ENCODE measurements at places on chromosomes 1 and 21. TPM values are rescaled to one million over a fixed set of nuclear protein-coding genes. Genes with fewer than 3 reads are reported as not detected.

The KCNJ15 gene
- polyA plus RNA-seq, result 45.7 TPM

The JAM2 gene
- polyA plus RNA-seq, result 8.5 TPM

GRCh38 chr1:1173061-1173792 is 453 bp upstream of the TTLL10 start:
- no peak overlapping the region for H3K27ac ChIP-seq
- no peaks in the 10 kb centered on the region for H3K36me3 ChIP-seq
- H3K4me3 ChIP-seq, result no peak overlapping the region
- DNase-seq, result peak; percentile 11
- H3K27me3 ChIP-seq, result no peaks in the 10 kb centered on the region
- H3K4me1 ChIP-seq, result no peaks in the 10 kb centered on the region

The RPRD2 gene
- polyA plus RNA-seq, result 5.2 TPM

- no peak for DNase-seq
- no peak overlapping the region for H3K27ac ChIP-seq
- no peaks in the 10 kb centered on the region for H3K27me3 ChIP-seq
- no peaks in the 10 kb centered on the region for H3K36me3 ChIP-seq
These were observed 69.2 kb upstream of the KIF26B start for GRCh38 chr1:245085508-245086095.

DNA sequence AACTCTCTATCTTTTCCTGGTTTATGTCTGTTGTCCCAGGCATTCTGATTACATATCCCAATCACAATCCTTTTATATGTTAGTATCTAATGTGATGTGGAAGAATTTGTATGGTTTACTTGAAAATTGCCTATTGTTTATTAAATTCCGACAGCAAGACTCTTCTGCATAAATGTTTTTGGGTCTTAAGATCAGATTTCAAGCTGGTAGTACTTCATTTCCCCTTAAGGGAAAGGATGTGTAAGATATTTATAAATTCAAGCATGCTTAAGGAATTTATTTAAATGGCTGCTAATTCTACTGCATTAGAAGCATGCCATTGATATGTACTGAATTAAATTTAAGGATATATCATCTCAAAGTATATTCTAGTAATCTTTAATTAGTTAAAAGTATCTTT is 20.4 kb upstream of the GPR88 start:
- no peaks in the 10 kb centered on the region for H3K27me3 ChIP-seq
- no peak overlapping the region for H3K4me3 ChIP-seq
- no peak overlapping the region for H3K27ac ChIP-seq
- no peaks in the 10 kb centered on the region for H3K36me3 ChIP-seq
- DNase-seq, result no peak
- no peaks in the 10 kb centered on the region for H3K4me1 ChIP-seq

DNA sequence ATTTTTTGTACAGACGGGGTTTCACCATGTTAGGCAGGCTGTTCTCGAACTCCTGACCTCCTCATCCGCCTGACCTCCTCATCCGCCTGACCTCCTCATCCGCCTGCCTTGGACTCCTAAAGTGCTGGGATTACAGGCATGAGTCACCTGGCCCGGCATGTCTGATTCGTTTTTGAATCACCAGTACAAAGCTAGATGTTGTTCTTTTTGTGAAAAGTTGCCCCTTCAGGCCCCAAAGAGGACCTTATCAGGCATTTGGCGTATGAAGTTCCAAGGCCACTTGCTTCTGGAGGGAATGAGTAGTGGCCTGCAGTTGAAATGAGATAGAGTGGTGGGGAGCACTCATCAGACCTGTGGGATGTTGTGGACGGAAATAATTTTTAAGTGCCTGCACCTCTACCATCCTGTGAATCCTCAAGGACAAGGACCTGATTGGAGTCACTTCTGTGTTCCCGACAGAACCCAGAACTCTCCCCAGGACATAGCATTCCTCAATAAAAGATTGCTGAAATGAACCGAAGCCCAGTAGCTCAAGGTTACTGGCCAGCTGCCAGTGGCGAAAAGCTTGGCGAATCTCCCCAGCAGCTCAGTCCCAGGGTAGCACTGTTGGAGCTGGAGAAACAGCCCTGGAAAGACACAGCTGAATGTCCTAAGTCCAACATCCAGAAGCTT is 50.1 kb downstream of the NDUFS5 start:
- no peaks in the 10 kb centered on the region for H3K36me3 ChIP-seq
- peaks cover 8% of the 10 kb centered on the region for H3K4me1 ChIP-seq
- H3K4me3 ChIP-seq, result no peak overlapping the region
- H3K27ac ChIP-seq, result peak overlapping the region; percentile 0

The KRTAP20-3 gene
- polyA plus RNA-seq, result not detected

The BARHL2 gene
- not detected for polyA plus RNA-seq

The ADGRB2 gene
- 0.49 TPM for polyA plus RNA-seq

GRCh38 chr1:39900662-39901463 is 854 bp downstream of the MYCL start:
- peak overlapping the region; percentile 64 for H3K27ac ChIP-seq
- no peaks in the 10 kb centered on the region for H3K4me1 ChIP-seq
- H3K4me3 ChIP-seq, result peak overlapping the region; percentile 78
- no peaks in the 10 kb centered on the region for H3K36me3 ChIP-seq
- peak; percentile 78 for DNase-seq
- H3K27me3 ChIP-seq, result no peaks in the 10 kb centered on the region

DNA sequence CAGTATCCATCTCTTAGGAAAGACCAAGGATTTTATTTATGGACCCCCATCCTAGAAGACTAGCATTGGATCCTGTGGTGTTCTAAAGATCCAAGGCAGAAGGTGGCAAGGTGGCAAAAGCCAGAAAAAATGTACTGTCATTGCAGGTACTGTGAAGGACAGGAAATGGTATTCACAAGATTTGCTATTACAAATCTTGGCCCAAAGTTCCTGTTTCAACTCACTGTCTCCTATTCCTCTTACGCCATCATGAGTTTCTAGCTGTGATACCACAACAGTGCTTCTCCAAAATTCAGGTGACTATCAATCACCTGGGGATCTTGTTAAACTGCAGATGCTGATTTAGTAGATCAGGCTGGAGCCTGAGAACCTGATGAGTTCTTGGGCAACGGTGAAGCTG is 21.4 kb downstream of the ACP6 start:
- H3K4me3 ChIP-seq, result no peak overlapping the region
- H3K27ac ChIP-seq, result no peak overlapping the region
- no peaks in the 10 kb centered on the region for H3K4me1 ChIP-seq
- no peak for DNase-seq
